Urothelium cell line (cell line): ENCODE measurements at places on chromosomes 3 and 15.

GRCh38 chr3:59771768-59772181 lies 722.0 kb upstream of the CFAP20DC start:
- peak; percentile 35 for DNase-seq

DNA sequence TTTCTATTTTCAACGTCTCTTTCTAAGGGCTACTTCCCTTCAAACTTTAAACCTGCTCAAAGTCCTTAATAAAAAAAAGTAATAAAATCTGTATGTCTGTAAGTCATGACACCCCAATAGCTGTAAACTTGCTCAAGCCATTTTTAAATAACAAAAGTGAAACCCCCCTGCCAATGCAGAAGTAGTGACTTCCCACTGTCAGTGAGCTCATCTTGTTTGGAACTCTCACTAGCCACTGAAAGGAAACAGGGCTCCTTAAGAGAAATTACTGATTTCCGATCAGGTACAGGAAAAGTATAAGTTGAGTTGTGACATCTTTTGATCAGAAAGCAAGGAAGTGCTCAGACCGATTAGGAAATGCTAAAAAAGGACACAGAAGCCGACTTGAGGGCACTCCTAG lies 27.6 kb upstream of the GPR171 start:
- DNase-seq: no peak

- no peak for DNase-seq
These were observed 221.5 kb upstream of the TOPAZ1 start for GRCh38 chr3:44020143-44020542.

DNA sequence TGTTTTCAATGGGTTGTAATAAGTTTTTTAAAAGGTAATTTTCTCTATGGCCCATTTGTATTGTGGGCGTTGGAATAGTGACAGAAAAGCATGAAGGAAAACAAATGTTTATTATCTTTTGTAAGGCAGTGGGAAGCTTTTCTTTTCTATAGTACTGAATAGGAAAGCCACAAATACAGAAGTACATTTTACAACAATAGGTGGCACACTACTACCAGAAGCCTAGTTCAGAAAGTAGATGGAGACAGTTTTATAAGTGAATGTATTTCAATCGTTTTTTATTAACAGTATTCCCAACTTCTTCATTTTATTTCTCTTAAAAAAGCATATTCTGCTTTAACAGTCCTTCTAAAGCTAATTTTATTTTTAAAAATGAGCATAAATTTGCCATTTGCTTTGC lies 296.7 kb downstream of the PTPRG start:
- no peak for DNase-seq
